ENCODE measurements at places on chromosomes 7 and 10.

DNA sequence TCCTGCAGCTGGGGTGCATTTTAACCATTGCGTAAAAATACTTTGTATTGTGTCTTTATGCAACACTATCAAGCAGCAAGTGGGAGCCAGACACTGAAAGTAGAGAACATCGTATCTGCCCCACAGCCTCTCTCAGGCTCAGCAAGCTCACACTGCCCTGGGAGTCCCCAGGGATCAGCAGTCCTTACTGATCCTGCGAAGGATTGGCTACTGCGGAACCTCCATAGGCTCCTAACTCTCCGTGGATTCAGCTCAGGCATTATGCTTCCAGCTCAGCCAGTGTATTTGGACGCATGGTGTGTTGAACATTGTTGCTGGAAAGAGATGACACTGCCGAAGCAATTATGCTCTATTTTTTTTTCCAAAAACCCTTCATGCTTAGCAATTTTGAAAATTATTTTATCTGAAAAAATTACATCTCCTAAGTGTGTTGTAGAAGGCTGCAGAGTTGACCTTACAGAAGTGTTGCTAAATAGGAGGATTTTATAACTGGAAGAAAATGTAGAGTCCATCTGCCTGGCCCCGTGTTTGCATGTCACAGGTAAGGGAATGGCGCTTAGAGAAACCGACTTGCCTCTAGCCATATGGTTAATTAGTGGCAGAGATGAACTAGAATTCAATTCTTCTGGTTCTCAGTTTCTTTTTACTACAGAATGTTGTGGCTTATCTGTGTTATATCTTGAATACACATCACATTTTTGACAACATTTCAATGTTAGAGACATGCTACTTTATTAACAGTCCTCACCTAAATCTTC is 276.4 kb upstream of the COBL start:
- no peak for DNase-seq

DNA sequence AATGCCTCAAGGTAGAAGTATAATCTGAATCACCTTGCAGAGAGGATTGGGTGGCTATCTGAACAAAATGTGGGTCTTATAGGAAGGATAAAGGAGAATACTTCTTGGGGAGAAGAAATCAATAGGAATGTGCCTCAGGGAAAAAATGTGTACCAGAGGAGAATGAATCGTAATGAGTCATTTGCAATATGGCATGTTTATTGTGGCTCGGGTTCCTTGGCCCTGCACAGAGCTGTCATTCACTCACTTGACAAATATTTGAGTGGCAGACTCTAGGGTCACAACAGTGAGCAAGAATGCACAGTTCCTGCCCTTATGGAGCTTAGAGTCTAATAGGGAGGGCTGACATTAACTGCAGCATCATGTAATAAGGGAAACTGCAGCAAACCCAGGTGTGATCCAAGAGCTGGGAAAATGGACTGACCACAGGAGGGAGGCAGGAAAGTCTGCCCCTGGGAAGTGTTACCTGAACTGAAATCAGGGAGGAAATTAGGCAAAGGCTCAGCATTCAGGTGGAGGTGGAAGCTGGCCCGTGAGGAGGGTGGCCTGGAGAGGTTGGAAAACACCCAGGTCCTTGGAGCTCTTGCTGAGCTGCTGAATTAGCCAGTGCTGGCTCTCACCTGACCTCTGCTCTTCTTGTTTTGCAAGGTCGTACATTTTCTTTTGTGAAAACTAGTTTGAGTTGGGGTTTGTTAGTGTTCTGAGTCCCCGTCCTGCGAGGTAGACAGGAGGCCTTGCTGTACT is 203.9 kb downstream of the FRMD4A start:
- DNase-seq, result peak; percentile 6

GRCh38 chr7:80154656-80155333 is 20.2 kb downstream of the GNAI1 start:
- peak; percentile 76 for DNase-seq

DNA sequence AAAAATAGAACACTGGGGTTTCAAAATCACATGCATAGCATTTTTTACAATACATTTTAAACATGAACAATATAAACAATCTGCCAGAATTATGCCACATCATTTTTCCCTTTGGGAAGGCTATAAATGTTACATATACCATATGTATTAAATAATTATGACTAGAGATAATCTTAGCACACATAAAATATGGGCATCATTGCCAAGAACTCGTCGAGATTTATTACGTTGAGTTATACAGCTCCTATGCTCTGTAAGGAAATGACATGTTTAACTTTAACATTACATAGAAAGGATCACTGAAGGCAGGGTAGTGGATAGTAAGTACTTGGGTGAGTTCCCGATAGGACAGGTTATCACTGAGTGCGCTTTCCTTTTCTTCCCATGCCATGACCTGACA is 267.8 kb downstream of the PARD3 start:
- peak; percentile 13 for DNase-seq

- DNase-seq, result no peak
Measured at GRCh38 chr10:97456034-97456685, 10.2 kb downstream of the ZDHHC16 start.
